ENCODE measurements at places on chromosomes 11 and 22.

- no peak for DNase-seq
These were observed 86.4 kb downstream of the GDPD4 start for GRCh38 chr11:77215106-77215505.

DNA sequence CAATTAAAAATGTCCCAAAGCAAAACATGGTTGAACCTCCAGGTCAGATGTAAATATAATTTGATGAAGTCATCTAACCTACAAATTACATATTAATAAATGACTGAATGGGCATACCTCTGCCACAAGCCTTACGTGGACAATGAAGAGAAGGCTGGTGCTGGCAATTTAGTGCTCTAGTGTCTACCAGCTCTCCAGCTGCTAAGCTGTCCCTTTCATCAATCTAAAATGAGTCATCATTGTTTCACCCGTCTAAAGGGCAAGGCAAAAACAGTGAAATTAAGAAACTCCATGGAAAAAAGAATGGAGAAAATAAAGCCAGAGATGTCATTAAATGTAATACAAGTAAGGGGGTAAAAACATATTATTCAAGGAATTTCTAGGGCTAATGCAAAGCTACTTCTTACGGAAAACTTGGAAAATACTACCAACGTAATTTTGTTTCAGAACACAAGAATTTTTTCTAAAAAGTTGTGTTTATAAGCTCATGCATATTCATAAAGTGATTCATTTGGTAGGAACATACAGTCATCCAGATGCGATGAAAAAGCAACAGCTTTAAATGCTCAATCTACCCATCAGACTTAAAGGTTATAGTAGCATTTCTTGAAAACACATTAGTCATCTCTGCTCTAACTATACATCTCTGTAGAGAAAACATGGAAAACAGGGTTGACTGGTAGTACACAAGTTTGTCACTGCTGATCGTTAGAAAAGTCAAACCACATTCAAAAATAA is 71.5 kb downstream of the SIK3 start:
- DNase-seq: peak; percentile 33

DNA sequence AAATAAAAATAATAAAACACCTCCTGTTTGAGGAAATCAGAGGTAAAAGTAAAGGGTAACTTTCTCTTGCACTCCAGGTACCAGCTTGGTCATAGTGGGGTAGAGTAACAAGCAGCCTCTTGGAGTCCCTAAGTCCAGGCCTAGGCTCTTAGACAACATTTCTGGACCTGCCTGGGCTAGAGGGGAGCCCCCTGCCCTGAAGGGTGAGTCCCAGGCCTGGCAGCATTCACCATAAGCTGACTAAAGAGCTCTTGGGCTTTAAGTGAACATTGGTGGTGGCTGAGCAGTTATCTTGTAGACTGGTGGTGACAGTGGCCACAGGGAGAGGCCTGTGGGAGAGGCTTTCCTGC is 18.6 kb upstream of the OR56A3 start:
- DNase-seq: no peak

- DNase-seq: no peak
These were observed 265.7 kb downstream of the OR4C45 start for GRCh38 chr11:50298182-50298988.

GRCh38 chr22:38353701-38354100 is 36.5 kb upstream of the CSNK1E start:
- no peak for DNase-seq

DNA sequence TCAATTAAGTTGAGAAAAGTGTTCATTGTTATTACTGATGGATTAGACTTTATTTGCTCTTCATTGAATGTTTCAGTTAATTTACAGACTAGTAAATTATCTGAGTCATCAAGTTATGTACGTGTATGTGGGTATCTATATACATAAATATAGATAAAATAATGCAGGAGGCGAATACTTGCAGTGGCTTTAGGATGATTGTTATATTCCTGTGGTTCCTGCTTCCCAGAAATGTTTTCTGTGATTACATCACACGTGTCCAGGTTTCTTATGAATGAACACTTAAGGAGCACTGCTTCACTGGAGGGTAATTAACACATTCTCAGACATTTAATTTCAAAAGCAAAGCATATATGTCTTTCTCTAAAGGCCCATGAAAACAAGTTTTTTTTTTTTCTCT is 28.4 kb downstream of the YAP1 start:
- DNase-seq: peak; percentile 46

- no peak for DNase-seq
These were observed 94.0 kb upstream of the TMEM45B start for GRCh38 chr11:129721685-129722084.

DNA sequence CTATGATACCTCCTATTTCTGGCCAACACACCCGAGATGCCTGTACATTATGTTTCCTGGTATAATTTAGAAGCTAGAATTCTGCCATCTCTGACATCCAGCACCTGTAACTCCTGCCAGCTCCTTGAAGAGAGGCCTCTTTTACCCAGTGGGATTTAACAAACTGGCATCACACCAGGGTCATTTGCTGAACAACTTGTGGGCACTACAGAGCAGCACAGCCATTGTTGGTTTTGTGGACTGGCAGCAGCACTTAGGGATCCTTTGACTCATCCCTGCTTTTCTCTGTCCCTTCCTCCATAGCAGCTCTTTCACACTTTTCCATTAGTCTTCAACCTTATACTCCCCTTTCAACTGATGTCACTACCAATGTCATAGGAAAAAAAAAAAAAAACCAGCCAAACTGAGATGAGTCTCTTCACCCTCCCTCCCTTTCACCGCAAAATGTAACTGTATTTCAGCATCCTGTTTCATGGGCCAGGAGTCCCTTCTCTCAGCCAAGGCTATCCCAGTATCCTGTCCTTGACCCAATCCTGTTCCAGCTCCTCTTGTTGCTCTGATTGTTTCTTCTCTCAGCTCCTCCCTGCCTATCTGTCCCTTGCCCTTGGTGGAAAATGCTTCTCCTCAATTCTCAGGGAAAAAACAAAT is 68.7 kb downstream of the PPFIBP2 start:
- DNase-seq: no peak

GRCh38 chr22:29524442-29525191 is 28.9 kb downstream of the THOC5 start:
- DNase-seq: peak; percentile 15

DNA sequence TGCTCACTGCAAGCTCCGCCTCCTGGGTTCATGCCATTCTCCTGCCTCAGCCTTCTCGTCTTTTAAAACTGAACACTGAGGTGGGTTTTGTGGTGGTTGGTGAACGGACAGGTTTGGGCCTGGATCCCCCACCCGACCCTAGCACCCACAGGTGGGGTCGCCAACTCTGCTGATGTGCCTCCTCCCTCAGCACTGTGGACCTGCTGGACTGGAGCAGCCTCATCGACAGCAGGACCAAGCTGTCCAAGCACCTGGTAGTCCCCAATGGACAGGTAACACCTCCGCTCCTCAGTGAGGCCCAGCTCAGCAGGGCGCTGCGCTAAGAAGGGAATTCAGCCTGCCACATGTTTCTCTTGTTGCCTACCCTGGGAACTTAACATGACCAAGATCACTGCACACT is 15.2 kb downstream of the DGCR6L start:
- no peak for DNase-seq

DNA sequence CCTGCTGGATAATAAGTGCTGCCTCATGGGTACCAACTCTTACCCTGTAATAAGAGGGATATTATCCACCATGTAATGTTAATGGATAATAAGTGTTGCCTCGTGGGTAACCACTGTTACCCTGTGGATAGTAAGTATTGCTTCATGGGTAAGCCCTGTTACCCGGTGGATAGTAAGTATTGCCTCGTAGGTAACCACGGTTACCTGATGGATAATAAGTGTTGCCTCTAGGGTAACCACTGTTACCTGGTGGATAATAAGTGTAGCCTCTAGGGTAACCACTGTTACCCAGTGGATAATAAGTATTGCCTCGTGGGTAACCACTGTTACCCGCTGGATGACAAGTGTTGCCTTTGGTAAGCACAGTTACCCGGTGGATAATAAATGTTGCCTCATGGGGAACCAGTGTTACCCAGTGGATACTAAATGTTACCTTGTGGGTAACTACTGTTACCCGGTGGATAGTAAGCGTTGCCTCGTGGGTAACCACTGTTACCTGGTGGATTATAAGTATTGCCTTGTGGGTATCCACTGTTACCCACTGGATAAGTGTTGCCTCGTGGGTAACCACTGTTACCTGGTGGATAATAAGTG is 18.6 kb upstream of the NXPE4 start:
- no peak for DNase-seq

GRCh38 chr11:9313648-9314290 is 624 bp downstream of the TMEM41B start:
- no peak for DNase-seq

DNA sequence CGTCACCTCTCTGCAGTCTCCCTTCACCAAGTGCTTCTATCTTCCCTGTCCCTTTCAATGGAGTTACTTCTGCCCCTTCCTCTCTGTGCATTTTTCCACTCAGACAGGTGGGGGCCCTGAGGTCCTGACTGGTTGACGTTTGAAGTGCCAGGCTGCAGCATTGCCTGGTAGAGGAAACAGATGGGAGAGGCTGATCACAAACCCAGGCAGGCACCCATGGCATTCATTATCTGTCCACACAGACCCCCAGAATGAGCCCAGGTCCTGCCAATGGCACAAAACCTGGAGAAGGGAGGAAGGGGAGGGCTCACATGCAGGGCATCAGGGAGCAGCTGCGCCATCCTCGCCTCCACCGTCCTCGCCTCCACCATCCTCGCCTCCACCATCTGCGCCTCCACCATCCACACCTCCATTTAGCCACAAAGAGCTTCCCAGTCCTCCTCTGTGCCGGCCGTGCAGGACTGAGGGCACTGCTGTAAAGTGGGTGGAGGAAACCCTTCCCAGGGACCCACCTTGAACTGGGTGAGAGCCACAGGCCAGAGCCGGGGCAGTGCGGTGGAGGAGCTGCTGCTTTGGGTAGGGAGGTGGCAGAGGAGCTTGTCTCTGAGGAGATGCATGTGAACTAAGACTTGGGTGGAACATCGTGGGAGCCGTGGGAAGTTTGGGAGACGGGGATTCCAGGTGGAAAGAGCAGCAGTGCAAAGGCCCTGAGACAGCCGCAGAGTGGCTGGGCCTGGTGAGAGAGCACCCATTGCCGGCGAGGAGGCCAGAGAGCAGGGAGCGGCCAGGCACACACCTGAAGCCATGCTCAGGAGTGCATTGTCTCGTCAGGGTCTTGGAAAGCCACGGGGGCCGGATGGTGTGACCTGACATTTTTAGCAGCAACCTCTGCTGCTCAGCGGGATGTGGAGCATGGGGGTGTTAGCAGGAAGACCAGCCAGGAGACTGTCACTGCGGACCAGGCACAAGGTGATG is 145.1 kb downstream of the TBC1D22A start:
- no peak for DNase-seq

DNA sequence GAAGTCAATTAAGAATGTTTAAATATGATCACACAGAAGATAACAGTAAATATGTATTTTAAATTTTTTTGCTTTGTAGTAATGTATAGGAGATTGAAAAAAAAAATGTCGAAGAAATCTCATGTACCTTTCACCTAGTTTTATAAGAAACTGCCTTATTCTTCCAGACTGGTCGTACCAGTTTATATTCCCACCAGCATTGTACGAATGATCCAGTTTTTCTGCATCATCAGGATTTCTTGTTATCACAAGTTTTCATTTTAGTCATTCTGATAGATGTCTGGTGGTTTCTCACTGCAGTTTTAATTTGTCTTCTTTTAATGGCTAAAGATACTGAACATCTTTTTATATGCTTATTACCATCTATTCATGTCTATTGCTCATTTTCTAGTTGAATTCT is 101.8 kb upstream of the CTSC start:
- DNase-seq: no peak

DNA sequence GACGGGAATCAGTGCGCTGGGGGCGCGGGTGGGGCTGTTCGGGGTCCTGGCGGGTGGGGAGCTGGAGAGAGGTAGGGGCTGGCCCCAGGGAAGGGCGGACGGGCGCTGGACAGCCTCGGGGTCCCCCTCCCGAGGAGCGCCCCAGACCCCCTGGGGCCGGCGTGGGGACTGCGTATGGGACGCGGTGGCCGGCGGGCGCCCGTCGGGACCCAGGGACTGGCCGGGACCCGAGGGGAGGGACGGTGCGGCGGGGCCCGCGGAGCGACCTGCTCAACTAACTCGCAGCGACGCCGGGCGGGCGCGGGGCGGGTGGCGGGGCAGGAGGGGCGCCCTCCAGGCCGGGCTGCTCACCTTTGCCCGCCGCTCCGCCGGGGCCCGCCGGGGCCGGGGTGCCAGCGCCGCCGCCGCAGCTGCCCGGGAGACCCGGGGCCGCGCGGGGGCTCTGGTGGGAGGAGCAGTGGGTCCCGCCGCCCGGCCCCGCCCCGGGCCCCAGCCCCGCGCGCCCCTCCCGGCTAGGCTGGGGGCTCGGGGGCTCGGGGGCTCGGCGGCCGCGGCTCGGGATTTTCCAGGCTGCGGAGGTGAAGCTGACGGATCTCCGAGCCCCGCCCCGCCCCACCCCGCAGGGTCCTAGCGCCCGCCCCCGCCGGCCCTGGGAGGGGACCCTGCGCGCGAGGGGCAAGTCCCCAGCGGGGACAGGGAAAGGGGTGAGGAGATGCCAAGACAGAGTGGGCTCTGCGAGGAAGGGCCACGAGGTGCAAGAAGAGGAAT is 12.3 kb downstream of the STARD10 start:
- DNase-seq: peak; percentile 73

DNA sequence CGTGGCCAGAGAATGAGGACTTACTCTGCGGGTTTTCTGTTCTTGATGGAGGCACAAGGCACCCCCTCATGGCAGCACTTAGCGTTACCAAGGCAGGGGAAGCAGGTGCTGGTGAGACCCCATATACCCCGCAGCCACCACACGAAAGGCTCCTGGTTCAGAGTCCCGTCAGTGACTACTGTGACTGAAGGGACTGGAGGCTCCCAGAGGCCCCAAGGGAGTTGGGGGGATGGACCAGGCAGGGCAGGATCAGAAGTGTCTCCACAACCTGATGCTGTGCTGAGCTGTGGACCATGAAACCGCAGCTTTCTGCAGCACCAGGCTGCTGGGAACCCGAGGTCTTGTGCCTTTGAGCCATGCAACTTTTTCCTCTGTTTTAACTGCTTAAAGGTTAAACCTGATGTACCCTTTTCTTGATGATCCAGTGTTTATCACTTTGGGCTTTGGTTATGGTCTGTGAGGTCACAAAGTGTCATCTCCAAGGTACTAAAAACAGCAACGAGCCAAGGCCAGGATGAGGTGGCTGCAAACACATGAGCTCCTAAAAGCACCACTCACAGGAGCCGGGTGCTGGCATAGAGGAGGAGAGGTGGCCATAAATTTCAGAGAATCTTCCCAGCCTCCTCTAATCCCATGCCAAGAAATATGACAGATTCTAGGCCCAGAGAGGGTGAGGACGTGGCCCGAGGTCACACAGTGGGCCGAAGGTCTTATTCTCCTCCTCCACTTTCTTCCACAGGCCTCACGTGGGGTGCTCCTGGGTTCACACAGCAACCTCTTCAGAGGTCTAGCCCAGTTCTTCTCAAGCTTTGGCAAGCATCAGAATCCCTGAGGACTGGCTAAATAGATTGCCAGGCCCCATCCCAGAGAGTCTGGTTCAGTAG is 4.2 kb upstream of the LRRC32 start:
- no peak for DNase-seq

Data from HTR-8/SVneo (cell line).